ENCODE measurements at places on chromosomes 5 and 9.
A peak's percentile ranks its signal among the peaks of the same experiment; 100 is the strongest.

- no peak for DNase-seq
Measured at GRCh38 chr5:71903808-71904207, 184.7 kb downstream of the CARTPT start.

DNA sequence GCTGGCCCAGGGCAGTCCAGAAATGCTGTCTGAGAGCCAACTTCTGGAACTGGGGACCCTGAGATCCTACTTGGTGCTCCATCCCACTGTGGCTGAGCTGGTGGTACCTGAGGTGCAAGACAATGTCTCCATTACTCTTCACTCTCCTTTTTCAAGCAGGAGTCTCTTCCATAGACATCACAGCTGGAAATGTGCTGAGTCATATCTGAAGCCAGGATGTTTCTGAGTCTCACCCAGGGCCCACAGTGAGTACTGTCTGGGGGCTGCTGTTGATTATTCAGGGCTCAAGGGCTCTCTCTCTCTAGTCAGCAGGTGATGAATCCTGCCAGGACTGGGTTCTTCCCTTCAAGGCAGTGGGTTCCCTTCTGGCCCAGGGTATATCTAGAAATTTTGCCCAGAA lies 145.2 kb upstream of the TAS2R1 start:
- peak; percentile 75 for DNase-seq

DNA sequence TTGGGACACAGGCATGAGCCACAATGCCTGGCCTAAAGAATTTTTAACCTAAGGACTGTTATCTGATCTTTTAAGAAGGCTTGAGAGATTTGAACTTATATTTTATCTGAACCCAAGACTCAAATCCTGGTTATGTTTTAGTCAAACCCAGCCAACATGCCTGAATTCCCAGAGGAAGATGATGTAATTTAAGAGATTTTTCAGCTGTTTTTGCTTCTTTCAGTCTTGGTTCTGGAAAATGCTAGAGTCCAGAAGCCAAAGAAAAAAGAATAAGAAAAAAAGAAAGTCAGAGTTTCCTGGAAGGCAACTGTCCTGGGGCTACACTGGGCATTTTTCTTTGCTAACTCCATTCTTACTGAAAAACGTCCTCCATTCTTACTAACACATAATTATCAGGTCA lies 85.8 kb downstream of the SNX18 start:
- DNase-seq = peak; percentile 42

GRCh38 chr5:141223112-141223783 lies at the start of gene PCDHB14:
PCDHB14 (plus strand) TSS chr5:141223343; CDS start chr5:141223506, 163 bp downstream.
- peak; percentile 4 for DNase-seq

GRCh38 chr5:156667616-156668015 lies 182.5 kb upstream of the PPP1R2B start:
- no peak for DNase-seq

DNA sequence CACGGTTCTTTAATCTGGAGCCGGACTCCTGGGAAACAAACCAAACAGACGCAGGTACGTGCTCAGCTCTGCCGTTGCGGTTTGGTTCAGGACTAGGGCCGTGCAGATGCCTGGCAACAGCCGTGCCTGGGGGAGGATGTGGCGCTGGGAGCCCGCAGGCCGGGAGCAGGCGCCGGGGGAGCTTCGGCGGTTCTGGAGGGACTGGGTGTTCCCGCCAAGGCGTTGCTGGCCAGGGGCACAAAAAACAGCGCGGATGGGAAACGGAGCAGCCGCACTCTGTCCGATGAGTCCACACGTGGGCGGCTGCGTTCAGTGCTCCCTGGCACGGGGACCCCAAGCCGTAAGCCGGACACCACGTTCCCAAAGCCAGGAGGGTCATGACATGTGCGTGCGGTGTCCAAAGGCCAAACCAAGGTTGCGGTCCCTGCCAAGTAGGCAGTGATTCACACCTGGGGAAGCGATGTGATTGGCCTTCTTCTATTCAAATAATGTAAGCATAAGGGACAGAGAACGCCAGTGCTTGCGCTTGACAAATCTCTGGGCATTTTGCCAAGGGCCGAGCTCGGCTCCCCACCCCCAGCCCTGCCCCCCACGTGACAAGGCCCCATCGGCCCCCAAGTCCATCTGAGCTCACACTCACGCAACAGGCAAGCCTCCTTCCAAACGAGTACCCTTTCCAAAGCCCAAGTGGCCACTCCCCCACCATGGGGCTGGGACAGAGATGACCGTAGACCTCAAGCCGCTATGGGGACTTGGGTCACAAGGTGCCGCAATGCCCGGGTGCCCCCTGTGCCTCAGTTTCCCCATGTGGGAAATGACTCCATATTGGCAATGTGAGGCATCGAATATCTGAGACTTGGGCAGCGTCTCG lies 49.7 kb upstream of the NKD2 start:
- no peak for DNase-seq

DNA sequence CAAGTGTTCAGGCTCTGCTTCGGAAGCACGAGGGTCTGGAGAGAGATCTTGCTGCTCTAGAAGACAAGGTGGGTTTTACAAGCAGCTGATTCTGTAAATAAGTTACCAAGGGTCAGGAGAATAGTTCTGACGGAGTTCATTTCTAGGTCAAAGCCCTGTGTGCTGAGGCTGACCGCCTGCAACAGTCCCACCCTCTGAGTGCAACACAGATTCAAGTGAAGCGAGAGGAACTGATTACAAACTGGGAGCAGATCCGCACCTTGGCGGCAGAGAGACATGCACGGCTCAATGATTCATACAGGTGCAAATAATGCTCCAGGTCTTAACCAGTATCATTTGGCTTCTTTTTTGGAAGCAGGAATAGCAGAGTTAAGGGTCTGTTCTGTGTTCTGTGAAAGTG lies 24.8 kb downstream of the SPTAN1 start:
- DNase-seq = no peak

DNA sequence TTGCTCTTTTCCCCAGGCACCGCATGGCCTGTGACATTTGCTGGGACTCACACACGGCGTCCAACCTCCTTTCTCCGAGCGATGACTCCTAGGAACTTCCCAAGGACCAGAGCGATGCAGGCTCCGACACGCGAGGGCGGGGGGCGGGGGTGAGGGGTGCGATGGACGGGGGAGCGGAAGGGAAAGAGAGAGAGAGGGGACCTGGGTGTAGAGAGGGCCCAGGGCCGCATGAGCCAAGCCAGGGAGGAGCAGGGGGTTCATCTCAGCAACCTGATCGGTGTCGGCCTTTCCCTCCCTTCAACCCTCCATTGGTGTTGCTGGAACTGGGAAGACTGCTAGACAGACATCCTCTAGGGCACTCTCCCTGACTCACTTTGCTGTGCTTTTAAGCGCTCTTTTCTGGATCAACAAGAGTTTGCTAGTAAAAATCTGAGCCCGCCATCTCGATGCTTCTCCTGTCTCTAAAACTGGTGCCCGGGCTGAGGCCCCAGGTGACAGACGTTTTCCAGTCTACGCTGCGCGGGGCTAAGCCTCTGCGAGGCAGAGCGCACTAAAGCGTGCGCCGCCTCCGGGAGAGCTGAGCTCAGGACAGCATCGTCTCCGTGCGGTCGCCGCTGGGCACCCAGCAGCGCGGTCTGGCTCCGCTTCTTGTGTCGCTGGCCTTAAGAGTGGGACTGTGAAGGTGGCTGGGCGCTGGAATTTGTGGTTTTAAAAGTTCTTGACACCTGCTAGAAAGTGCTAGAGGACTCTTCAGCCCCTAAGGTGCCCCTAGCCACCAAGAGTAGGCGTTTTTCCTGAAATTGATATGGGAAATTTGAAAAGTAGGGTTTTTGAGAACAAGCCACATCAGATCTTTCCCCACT lies 1.0 kb upstream of the TSLP start:
- DNase-seq = peak; percentile 17

GRCh38 chr9:94824913-94825610 lies 98.6 kb downstream of the AOPEP start:
- no peak for DNase-seq

DNA sequence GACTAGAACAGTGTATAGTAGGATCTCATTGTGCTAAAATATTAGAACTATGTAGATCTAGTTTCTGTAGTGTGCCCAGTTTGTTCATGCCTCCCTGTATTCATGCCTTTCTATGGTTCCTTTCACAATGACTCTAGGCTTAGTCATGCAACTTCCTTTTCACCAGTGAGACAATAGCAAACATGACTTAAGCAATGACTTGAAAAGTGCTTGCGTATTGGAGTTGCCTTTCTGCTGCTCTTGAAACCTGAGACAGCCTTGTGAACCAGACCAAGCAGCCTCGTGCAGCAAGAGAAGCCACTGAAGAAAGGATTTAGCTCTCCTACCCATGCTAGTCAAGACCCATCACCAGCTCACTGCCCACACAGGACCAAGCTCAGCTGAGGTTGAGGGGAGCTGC lies 294.5 kb upstream of the TAS2R1 start:
- peak; percentile 94 for DNase-seq

- no peak for DNase-seq
Measured at GRCh38 chr9:137575716-137576411, 2.9 kb downstream of the DPH7 start.

GRCh38 chr9:92324889-92325268 lies 271 bp downstream of the NOL8 start:
- no peak for DNase-seq

- peak; percentile 14 for DNase-seq
Measured at GRCh38 chr9:127058011-127058644, 64.3 kb downstream of the ANGPTL2 start.

- no peak for DNase-seq
Measured at GRCh38 chr5:142016556-142016955, 3.7 kb upstream of the GNPDA1 start.

DNA sequence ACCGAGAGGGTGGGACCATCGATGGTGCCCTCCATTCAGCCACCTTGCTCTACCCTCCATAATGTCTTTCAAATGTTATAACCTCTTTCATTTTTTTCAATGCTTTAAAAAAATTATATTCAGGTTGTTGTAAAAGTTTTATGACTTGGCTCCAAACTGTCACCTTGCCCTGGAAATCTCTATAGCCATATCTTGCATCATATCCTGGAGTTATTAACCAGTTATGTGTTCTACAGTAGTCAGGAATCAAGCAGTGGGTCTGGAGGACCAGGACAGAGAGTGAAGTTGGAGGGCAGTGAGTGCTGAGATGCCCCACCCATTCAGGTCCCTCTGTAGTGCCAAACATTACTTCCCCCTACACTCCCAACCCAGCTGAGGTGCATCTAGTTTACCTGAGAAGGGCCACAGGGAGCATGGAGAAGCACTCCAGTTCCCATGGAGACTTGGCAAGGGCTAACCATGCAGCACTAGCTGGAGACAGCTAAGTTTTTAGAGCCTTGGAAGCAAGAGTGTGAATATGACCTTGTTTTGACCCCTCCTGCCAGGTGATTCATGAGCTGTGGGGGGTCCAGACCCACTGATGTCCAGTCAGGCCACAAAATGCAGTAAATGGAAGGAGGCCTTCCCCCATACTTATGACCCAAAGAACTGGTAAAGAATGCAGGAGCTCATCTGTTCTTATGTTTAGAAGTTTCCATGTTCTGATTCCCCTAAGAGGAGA lies 5.5 kb downstream of the IFNA8 start:
- DNase-seq = no peak

All from fibroblast of skin of abdomen (primary cell).